AG09319 (cell line): ENCODE measurements at places on chromosomes 1 and 21.

DNA sequence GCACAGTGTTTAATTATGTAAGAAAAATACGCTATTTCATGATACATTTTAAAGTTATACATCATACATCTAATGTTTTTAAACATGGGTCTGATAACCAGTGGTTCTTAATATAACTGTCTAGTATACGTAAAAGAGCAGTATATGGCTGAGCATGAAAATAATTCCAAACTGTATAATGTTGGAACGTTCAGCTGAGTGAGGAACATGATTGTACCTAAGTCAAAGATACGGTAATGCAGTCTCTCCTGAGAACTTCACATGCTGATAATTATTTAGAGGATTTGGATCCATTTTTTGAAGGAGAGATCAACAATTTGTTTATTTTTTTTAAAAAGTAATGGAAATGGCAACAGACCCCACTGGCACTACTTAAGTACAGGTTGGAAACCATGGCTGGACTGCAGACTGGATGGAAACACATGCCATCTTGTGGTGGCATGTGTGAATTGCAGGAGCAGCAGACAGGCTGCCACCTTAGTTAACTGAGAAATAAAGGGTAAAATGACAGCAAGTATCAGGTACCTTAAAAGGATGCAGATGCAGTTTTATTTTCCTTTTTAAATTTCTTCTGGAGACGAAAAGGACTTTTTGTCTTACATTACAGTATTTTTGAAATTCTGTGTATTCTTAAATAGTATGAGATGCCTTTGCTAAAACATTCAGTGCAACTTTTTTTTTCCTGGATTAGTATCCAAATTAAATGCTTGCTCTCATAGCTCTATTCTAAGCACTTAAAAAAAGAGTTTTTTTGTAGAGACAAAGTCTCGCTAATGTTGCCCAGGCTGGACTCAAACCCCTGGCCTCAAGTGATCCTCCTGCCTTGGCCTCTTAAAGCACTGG is 73.8 kb downstream of the MTR start:
- DNase-seq, result no peak

DNA sequence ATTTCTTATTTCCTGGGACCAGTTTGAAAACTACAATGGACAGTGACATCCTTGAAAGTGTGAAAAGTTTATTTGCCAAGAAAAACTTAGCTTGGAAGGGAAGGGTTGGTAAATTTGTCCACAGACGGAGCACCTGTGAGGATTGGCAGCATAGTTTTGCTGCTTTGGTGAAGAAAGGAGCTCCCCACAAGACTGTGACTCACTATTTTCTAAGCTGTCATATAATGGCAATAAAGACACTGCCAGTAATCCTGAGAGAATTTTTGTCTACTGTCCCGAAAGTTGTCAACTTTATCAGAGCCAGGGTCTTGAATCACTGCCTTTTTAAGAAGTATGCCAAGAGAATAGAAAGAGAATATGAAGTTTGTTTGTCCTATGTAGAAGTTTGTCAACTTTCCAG is 230.8 kb downstream of the NEGR1 start:
- no peak for DNase-seq

- no peak for DNase-seq
These were observed 150.5 kb upstream of the GRIK3 start for GRCh38 chr1:37184789-37185188.

DNA sequence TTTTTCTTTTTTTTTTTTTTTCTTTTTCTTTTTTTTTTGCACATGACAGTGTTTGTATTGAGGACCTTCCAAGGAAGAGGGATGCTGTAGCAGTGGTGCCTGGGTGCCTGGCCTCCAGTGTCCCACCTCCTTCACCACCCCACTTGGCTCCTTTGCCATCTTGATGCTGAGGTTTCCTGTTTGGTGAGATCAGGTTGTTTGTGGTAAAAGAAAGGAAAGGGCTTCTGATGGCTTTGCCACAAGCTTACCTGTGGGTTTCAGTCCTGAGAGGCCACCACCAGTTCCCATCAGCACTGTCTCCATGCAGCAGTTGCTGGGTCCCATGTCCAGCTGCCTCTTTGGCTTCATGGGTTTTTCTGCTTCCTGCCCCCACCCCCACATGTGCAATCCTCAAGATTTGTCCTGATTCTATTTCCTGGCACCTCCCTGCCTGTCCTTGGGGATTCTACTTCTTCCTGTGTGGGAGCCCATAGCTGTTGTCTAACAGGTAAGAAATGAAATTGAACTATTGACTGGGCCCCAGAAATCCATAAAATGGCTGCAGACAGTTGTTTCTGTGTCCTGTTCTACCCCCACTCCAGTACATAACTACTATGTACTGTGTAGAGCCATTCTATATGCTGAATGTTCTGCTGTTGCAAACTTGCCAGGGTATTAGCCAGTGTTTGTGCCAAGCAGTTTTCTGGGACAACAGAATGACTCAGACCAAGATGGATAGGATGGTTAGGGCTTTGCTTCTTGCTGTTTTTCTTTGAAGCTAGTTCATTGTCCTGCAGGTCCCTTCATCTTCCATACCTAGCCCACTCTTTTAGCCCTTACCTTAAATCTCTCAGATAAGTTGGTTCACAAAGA is 4.2 kb upstream of the CCDC28B start:
- no peak for DNase-seq

DNA sequence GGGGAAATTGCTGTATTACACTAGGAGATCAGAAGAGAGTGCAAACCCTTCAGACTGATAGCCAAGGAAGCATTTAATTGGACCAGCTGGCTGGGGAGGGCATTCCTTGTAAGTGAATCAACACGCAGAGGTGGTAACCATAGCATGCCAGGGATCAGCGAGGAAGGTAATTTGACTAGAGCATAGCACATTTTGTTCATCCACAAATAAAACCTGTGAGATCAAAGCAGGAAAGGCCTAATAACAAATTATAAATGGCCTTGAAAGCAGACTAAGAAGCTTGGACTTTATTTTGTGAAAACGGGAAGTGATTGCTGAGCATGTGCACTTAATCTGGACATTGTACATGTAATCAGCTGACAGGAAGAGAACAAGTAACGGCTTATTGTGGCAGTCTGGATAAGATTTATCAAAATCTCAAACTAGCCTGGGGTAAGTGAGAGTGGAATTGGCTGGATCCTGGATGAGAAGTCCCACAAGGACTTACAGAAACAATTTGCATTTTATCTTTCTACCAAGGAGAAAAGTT is 11.7 kb upstream of the CD55 start:
- DNase-seq, result no peak
